ENCODE measurements at places on chromosomes 4 and X.
A peak's percentile ranks its signal among the peaks of the same experiment; 100 is the strongest.

- no peak for DNase-seq
These were observed 24.7 kb downstream of the IL3RA start for GRCh38 chrX:1361275-1361674.

DNA sequence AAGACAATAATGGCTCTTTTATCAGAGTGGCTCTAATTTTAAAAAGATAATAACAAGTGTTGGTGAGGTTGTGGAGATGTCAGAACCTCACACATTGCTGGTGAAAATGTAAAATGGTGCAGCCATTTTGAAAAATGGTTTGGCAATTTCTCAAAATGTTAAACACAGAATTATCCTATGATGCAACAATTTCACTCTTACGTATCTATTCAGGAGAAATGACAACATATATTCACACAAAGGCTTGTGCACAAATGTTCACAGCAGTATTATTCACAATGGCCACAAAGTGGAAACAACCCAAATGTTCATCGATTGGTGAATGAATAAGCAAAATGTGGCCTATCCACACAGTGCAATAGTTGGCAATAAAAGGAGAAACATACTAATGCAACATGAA is 24.7 kb downstream of the ENPP6 start:
- no peak for DNase-seq

- no peak for DNase-seq
These were observed 594.1 kb downstream of the GLUD2 start for GRCh38 chrX:121641560-121641959.

GRCh38 chrX:13266641-13267345 is 53.1 kb downstream of the ATXN3L start:
- no peak for DNase-seq

GRCh38 chr4:62740296-62740695 is 1540.2 kb downstream of the ADGRL3 start:
- DNase-seq, result no peak

- DNase-seq, result no peak
These were observed 39.7 kb upstream of the KLF3 start for GRCh38 chr4:38624311-38624710.

GRCh38 chr4:188266386-188266785 is 127.1 kb downstream of the TRIML1 start:
- DNase-seq, result no peak

- DNase-seq, result no peak
These were observed 12.6 kb downstream of the SH3RF1 start for GRCh38 chr4:169258141-169258540.

- DNase-seq, result no peak
These were observed 177.1 kb downstream of the CBR4 start for GRCh38 chr4:168832763-168833575.

- DNase-seq, result no peak
These were observed 1.0 kb downstream of the LIMCH1 start for GRCh38 chr4:41538887-41539498.

DNA sequence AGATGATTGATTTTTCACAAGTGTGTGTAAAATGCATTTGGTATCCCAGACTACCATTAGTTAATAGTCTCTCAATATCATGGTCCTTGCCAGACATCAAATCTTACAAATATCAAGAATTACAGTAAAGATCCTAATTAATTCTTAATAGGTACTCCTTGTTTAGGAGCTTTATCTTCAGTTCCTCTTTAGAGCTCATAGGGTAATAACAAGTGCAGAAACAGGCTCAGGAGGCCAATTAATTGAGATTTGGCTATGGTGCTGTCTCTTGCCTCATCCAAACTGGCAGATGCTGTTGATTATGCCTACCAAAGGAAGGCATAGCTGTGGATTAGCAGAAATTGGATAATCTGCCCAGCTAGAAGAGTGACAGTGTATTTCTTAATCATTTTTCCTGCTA is 6.9 kb downstream of the MTMR1 start:
- no peak for DNase-seq

- no peak for DNase-seq
These were observed 119.0 kb upstream of the PDLIM3 start for GRCh38 chr4:185654311-185654710.

GRCh38 chr4:168028970-168029597 is 63.3 kb upstream of the ANXA10 start:
- DNase-seq, result no peak

DNA sequence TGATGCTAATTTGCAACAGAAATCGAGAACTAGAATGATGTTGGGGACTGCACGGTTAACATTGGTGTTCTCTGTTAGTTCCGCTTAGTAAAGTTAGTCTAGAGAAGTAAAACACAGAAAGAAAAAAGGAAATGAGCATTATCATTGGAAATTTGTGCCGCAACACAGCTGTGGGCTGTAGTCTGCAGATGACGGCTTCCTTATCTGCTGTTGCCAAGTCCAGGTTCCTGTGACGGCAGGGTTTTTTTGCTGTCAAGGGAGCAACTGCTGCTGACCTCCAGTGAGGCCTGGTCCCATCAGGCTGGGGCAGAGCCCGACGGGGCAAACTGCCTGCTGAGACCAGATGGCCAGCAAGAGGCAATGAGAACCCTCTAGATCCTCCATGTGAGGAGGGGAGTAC is 38.9 kb upstream of the PHEX start:
- peak; percentile 57 for DNase-seq

GRCh38 chrX:70494441-70494840 is 49.8 kb downstream of the DLG3 start:
- peak; percentile 1 for DNase-seq

- no peak for DNase-seq
These were observed 485.5 kb downstream of the NAF1 start for GRCh38 chr4:162681212-162681611.

GRCh38 chr4:183905081-183905592 is at the start of gene STOX2:
Gene STOX2, plus strand, starts transcription at chr4:183905307. Its CDS starts 1,484 bp downstream, at chr4:183906791.
- peak; percentile 9 for DNase-seq

GRCh38 chrX:100915562-100915961 is 13.2 kb downstream of the XKRX start:
- DNase-seq, result no peak

- DNase-seq, result no peak
These were observed 129.6 kb upstream of the BMP3 start for GRCh38 chr4:80900908-80901307.

- DNase-seq, result peak; percentile 14
These were observed 4.8 kb upstream of the HGFAC start for GRCh38 chr4:3436798-3437581.

GRCh38 chr4:158538176-158538575 is 16.5 kb downstream of the RXFP1 start:
- DNase-seq, result no peak

GRCh38 chr4:115865736-115866135 is 752.3 kb upstream of the NDST4 start:
- no peak for DNase-seq

DNA sequence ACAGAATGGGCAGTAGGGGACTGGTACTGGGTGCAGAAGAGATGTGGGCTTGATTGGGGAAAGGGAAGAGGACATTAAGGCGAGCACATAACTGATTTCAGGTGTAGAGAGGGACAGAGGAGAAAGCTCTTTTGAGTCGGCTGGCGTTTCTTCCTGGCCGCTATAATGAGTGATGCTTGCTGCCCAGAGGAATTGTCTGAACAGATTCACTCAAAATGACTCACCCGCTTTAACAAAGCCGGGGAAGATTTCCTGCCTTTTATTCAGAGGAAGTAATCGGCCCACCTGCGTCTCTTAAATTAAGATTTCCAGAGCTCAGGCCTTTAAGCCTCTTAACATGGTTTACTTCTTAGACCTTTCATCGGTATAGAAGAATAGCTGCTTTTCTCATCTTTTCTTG is 102.1 kb upstream of the AP1S2 start:
- DNase-seq, result no peak

DNA sequence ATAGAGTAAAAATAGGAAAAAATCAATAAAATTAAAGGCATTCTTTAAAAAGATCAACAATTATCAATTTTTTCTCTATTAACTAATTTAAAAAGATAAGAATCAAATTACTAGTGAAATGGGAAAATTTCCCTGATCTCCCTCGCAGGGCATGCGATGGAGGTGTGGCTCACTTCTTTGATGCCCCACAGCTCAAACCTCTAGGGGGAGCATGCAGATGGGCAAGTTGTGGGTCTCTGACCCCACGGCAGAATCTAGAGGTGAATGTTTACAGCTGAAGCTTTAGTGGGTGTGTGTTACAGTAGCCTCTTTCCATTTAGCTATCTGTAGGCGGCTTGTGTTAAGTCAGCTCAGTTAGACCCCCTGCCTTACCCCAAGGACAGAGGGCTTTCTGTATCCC is 1348.8 kb downstream of the PCDH18 start:
- DNase-seq, result no peak

DNA sequence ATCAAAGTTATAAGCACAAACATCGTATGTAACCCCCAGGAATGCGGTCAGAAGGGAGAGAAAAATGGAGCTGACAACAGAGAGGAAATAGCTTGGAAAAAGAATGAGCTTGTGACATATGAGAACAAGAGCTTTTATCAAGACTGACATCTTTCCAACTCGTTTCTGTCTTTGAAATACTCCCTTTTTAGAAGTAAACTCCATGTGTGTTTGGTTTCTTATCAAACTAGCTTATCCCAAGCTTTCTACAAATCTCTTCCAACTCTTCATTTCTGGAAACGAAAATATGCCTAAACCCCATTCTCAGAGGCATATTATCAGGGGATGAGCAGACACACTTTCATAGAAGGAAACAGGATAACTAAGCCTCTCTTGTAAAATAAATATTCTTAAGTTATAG is 235.4 kb downstream of the NAF1 start:
- DNase-seq, result no peak

- no peak for DNase-seq
These were observed 221.1 kb upstream of the DIPK2B start for GRCh38 chrX:45421806-45422205.

GRCh38 chr4:173334891-173335752 is 964 bp upstream of the HMGB2 start:
- DNase-seq, result peak; percentile 92

- no peak for DNase-seq
These were observed 1574.3 kb upstream of the PABPC4L start for GRCh38 chr4:135775909-135776308.

GRCh38 chr4:69116645-69117321 is 20.5 kb downstream of the UGT2B7 start:
- DNase-seq, result no peak

- no peak for DNase-seq
These were observed 256.9 kb upstream of the TEX13A start for GRCh38 chrX:105477351-105477750.

GRCh38 chrX:15151267-15152186 is 118.4 kb downstream of the ASB9 start:
- no peak for DNase-seq

GRCh38 chr4:95092766-95093165 is 335.0 kb downstream of the BMPR1B start:
- DNase-seq, result no peak
